ENCODE measurements at places on chromosomes 12 and 14.

DNA sequence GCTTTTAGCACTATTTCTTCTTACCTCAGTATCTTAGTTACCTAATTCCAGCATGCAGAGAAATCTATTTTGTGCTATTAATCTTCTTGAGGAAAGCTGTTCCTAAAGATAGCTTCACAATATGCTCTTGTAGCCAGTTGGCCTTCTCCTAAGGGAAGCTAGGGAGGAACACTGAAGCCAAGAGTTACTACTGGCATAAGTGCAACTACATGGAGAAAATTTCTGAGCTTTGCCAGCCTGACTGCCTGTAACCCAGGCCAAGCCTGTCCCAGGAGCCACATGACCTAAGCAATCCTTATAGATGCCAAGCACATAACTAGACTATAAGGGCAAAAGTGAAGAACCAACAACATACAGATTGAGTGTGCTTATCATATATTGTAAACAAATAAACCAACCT is 890.2 kb downstream of the FLRT2 start:
- no peak for DNase-seq

GRCh38 chr14:97946240-97946639 is 1149.1 kb downstream of the VRK1 start:
- no peak for DNase-seq

DNA sequence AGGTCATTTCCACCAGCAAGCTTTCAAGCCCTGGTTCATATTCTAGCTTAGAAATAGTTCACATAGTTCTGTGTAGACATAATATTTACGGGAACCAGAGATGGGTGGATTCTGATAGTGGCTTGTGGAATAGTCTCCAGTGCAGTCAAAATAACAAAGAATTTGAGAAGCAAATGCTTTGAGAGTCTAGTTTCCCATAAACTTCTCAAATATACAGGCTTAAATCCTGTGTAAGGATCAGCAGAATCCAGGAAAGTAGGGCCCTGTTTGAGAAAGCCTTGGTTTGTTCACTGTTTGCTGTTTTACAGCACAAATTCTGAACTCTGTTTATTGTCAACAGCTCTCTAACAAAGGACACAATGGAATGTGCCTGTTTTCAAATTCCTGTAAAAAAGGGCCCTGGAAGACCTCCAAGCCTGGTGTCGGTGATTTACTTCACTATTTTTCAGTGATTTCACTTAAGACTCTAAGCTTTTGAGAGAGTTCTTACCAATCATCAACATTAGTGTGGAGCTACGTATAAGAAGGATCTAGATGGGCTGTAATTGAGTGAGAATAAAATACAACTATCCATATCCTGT is 11.4 kb upstream of the FOS start:
- no peak for DNase-seq

GRCh38 chr12:112906712-112907414 is at the start of gene OAS1:
Gene OAS1 (plus strand): TSS chr12:112906962. CDS start chr12:112907040, 78 bp downstream.
- DNase-seq, result no peak

DNA sequence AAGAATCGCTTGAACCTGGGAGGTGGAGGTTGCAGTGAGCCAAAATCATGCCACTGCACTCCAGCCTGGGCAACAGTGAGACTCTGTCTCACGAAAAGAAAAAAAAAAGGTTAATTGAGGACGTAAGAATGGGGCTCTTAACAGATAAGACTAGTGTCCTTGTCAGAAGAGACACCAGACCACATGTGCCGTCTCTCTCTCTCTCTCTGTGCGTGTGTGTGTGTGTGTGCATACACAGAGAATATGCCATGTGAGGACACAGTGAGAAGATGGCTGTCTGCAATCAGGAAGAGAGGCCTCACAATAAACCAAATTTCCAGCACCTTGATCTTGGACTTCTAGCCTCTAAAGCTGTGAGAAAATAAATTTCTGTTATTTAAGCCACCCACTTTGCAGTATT is 11.7 kb upstream of the ERC1 start:
- no peak for DNase-seq

DNA sequence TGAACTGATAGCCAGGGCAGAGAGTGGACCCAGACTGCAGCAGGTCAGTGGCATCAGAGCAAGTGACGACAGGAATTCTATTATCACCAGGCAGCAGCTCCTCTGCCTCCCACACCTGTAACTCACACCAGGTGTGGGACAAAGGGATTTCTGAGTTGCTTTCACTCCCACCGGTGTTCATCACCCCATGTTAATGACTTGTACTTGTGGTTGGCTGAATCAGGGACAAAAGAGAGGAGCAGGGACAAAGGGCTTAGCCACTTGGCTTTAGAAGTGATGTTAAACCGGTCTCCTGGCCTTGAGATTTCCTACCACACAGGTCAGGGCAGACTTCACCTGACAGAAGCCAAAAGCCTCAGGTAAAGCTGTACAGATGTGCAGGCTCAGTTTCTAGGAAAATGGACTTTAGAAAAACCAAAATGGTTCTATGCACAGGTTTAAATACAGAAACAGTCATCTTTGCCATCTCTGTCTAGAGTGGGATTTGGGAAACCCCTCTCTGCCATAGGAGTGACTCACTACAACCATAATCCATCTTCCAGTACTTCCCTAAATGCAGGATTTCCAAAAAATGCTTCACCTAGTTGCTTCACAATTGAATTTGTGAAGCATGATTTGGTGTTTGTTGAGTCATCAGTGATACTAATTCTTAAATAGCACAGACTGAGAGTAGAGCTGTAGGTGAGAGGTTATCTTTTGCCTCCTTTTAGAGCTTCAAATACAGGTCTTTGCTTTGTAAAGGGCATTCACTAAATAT is 158.5 kb downstream of the PRKCH start:
- DNase-seq, result no peak

GRCh38 chr12:21775133-21775820 is 771 bp upstream of the KCNJ8 start:
- DNase-seq, result no peak

- no peak for DNase-seq
Measured at GRCh38 chr12:122042910-122043309, 21.2 kb downstream of the BCL7A start.

GRCh38 chr12:24553259-24553658 is 395.6 kb downstream of the BCAT1 start:
- no peak for DNase-seq

GRCh38 chr14:82587226-82587625 is 1053.6 kb upstream of the SEL1L start:
- DNase-seq, result no peak

- DNase-seq, result no peak
Measured at GRCh38 chr12:107163413-107163812, 70.1 kb upstream of the CRY1 start.

DNA sequence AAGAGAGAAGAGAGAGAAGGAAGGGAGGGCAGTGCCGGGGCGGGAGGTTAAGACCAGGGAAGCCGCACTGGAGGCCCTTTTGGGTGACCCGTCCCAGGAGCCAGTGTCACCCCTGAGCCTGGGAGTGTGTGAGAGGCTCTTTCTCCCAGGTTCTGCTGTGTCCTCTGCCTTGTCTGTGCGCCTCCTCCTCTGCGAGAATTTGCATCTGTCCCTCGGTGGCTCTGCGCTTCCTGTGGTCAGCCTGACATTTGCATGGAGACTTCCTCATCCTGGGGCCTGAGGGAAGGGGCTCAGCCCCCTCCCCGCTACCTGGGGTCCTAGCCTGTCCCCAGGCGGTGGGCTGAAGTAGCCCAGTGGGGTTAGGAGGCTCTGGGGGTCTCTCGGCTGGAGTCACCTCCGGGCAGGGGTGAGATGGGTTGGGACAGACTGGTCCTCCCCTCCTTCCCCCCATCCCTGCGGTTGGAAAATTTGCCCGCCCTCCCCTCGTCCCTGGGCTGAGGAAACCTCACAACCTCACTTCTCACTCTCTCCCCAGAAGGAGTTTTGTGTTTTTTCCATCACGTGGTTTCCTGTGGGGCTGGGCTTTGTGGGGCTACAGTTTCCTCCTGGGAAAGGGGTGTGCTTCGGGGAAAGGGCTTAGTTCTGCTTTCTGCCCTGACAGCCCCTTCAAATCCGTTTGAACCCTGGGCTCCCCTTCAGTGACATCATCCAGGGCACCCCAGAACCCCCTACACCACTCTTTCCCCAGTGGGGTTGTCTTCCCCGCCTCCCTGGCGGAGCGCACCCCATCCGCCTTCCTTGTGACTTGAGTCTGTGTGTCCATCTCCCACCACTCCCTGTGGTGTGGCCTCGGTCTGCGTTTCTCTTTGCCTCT is 2.5 kb downstream of the PTPN6 start:
- DNase-seq, result no peak

GRCh38 chr14:104091061-104091926 is 5.8 kb downstream of the ASPG start:
- no peak for DNase-seq

GRCh38 chr12:122946690-122947341 is 19.4 kb downstream of the ABCB9 start:
- DNase-seq, result peak; percentile 98
